ENCODE measurements at places on chromosomes 5 and 9.

GRCh38 chr5:171449426-171449825, 30.0 kb downstream of the FGF18 start:
- DNase-seq = no peak

- DNase-seq = no peak
Observed at GRCh38 chr5:10220248-10220647, 29.4 kb downstream of the ATPSCKMT start.

DNA sequence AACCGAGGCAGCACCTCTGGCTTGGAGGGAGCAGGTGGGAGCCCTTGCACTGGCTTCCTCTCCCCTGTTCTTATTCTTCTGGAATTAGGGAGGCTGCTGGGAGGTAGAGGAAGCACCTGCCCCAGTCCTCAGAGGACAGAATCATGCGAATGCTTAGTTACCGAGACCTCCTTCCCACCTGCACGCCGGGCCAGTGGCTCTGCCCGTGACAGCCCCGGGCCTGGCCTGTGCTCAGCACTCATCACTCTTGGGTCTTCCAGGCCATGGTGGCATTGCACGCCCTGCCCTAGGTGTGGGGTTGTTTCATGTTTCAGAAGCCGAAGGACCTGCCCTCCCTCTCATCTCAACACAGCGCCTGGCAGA, 45.3 kb upstream of the NKD2 start:
- DNase-seq = no peak

DNA sequence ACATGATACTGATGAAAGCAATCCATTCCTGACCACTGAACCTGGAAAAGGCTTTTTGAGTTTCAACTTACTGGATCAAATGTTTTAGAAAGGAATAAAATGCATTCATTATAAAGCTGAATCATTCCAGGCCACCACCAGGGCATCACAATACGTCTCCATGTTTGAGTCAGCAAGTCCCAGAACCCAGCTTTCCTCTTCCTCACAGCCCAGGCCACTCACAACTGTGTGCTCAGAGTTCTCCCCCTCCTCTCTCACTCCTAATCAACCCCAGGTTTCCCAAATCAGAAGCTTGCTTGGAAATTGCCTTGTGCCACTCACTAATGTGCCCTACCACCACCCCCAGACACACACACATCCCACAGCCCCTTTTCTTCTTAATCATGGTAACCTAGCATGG, 91.7 kb downstream of the GNA14 start:
- no peak for DNase-seq

GRCh38 chr5:1737790-1738405, 61.7 kb downstream of the MRPL36 start:
- peak; percentile 12 for DNase-seq

DNA sequence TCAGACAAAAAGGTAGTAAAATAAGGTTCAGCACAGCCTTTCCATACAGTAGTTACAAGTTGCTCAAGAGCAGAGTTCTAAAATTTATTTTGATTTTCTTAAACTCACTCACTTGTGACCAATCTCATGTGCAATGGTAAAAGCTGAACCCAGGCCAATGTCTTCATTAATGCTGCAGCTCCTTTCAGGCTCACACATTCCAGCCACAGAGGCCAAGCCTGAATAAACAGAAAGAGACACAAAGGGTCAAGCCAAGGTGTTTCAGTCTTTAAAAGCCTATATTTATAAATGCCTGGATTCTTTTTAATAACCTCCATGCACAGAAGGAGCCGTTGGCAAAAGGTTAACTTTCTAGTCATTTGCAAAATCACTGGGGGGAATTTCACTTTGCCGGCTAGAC, 152.5 kb downstream of the ADAMTS6 start:
- no peak for DNase-seq

DNA sequence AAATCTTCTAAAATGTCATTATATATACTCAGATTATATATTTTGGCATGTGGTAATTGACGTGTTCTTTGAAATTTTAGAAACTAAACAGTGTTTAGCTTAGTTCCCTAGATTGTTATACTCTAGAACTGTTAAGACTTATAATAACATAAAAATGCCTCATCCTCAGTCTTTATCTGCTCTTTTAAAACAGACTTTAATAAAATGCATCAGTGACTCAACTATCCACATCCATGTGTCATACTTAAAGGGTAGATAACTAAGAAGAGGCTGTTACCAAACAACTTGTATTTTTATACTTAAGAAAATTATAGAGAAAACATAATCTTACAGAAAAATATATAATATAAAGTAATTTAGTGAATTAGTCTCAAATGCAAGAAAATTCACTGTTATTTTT, 15.2 kb downstream of the NFIL3 start:
- DNase-seq = no peak

- peak; percentile 32 for DNase-seq
Observed at GRCh38 chr9:69324549-69325401, at the start of gene ENTREP1. Gene ENTREP1, plus strand, starts transcription at chr9:69325215. Its CDS starts 95 bp downstream, at chr9:69325310.

GRCh38 chr9:19232823-19233194, 2.3 kb downstream of the DENND4C start:
- DNase-seq = peak; percentile 13

- peak; percentile 28 for DNase-seq
Observed at GRCh38 chr5:63401436-63402046, 560.7 kb downstream of the HTR1A start.

- no peak for DNase-seq
Observed at GRCh38 chr5:146520731-146521130, 4.7 kb upstream of the GPR151 start.

GRCh38 chr9:78210841-78211301, 25.0 kb upstream of the CEP78 start:
- no peak for DNase-seq

GRCh38 chr9:19976226-19976625, 187.4 kb upstream of the SLC24A2 start:
- DNase-seq = no peak

- peak; percentile 27 for DNase-seq
Observed at GRCh38 chr5:159412284-159413046, 82.2 kb upstream of the IL12B start.

- DNase-seq = no peak
Observed at GRCh38 chr5:159198063-159199036, 11.0 kb downstream of the RNF145 start.

DNA sequence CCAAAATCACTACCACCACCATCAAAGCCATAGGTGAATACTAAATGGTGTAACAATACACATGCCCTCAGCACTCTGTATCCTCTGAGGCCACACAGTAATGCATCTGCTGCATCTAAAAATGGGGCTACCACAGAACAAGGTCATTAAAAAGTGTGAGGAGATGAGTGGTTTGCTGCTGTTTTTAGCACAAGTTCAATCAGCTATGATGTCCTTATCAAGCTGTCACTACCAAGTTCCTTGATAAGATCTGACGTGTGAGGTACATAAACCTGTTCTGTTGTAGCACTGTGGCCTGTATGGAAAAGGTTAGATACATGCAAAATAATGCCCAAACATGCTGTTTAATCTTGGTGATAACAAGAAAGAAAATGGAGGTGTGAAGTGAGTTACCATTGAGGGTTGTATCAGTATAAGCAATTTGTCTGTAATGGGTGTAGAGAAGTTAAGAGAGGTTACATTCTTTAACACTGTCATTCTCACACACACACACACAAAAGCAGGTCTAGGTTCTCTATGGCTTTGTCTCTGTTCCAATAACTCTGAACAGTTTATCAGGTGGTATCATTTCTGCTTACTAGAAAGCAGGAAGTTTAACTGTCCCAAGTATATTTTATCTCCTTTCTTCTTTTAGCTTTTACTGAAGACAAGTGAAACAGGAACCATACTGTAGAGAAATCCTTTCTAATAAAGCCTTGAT, 252.9 kb downstream of the CWC27 start:
- DNase-seq = no peak

DNA sequence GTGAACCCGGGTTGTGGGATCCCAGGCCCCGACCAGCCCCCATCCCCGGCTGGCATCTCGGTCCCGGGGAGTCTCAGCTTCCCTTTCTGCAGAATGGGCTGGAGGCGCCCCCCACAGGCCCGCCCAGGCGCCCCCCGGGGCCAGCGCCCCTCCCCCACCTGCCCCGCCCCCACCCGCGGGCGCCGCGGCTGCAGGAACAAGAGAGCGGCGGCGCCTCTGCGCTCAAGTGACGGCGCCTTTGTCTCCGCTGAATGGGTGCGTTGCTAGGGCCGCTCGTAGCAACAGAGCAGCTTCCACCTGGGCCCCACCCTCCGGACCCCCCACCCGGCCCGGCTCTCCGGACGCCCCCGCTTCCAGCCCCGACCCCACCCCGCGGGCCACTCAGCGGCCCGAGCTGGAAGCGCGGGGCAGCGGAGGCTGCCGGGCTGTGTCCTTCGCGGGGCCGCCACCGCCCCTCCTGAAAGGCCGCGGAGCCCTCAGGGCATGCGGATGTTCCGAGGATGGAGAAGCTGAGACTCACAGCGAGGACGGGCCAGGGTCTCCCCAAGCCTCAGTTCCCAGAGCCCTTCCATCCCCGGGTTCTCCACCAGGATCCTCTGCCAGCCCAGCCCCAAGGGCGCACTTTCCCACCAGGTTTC, 27.5 kb downstream of the ADGRD2 start:
- DNase-seq = no peak

GRCh38 chr5:142860270-142860669, 90.1 kb downstream of the ARHGAP26 start:
- no peak for DNase-seq

DNA sequence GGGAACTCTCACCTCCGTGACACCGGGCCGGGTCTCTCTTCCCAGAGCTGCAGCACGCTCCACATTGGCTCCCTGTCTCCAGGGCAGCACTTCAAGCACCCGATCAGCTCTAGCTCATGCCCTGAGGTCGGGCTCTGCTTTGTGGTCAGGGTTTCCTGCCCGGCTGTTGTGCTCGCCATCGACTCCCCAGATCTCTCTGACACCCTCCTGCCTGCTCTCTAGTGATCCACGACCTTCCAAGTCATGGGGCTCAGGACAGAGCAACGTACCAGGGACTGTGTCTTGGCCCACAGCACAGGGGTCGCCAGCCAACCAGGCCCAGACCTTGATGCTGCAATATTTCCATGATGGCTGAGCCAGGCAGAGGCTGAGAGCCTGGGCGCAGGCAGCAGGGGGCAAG, 45.1 kb downstream of the PRRT1B start:
- no peak for DNase-seq

GRCh38 chr5:144971108-144971850, 800.6 kb downstream of the KCTD16 start:
- no peak for DNase-seq

- peak; percentile 64 for DNase-seq
Observed at GRCh38 chr5:160315968-160316367, 3.6 kb upstream of the CCNJL start.

DNA sequence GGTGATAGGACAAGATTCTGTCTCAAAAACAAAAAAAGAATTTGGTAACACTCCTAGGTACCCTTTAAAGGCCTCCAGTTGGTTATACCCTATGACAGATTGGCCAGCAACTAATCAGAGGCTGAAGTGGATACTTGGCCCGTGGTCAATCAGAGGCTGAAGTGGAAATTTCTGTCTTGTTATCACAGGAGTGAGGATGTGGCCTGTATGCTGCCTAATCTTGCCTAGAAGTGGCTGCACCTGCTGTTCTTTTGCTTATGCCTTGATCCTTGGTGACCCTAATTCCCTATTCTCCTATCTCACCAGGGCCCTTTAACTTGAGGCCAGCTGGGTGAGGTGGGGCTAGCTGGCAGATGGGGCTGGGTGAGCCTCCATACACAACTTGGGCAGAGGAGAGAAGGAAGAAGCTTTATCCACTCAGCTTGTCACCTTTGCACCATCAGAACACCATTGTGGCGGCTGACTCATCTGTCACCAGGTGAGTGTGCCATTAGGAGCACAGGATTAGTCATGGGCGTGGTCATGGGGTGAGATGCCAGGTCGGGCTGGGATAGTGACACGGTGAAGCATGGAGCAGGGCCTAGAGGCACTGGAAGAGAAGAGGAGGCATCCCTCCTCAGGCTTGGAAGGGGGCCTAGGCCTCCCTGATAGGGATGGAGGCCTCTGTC, 41.5 kb downstream of the SAR1B start:
- no peak for DNase-seq

- no peak for DNase-seq
Observed at GRCh38 chr5:61790678-61791077, 458.6 kb downstream of the ZSWIM6 start.

DNA sequence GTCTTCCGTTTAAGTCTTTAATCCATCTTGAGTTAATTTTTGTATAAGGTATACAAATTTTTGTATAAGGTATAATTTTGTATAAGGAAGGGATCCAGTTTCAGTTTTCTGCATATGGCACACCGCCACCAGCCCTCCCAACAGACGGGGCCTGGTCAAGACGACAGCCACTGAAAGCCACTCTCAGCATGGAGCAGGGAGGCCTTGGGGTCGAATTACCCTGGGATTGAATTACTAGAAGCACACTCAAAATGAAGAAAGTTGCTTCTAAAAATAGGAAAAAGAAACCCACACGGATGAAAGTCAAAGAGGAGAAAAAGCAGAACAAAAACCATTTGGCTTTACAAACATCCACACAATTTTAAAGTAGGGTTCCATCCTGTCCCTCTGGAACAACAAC, 586.2 kb upstream of the ADAMTS16 start:
- peak; percentile 37 for DNase-seq

GRCh38 chr9:98039607-98040017, 16.9 kb upstream of the NANS start:
- no peak for DNase-seq

DNA sequence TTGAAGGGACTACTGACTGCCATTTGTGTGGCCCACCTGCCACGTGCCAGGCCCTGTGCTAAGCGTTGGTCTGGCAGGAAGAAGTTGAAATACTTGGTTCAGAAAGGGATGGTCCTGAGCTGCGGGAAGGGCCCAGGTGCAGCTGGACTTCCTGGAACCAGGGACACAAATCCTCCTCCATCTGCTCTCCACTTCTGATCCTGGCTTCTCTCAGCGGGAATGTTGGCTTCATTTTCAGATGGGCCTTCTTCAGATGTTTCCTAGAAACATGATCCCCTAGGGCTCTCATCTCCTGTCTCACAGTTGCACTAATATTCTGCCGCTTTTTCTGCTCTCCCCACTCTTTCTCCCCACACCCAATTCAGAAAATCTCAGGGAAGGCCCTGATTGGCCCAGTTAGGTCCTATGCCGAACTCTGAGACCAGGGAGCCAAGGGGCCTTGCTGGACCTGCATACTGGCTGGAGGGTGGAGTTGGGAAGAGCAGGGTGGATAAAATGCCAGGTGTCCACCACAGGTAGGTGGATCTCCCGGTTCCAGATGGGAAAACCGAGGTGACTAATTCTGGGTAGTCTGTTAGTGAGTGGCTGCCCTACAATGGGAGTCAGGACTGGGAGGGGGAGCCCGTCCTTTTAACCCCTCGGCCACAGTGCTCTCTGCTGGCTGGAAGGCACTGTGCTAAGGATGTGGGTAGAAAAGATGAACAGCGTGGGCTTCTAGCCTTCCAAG, 19.4 kb downstream of the PSAT1 start:
- DNase-seq = no peak

All from RPMI7951 (cell line).